ENCODE measurements at places on chromosomes 5 and 9. TPM values are rescaled to one million over a fixed set of nuclear protein-coding genes. Genes with fewer than 3 reads are reported as not detected.

LAMC3 gene
- total RNA-seq = 3.5 TPM

ECM2 gene
- 35.0 TPM for total RNA-seq

FER gene
- 34.6 TPM for total RNA-seq

OR1L8 gene
- total RNA-seq = 0.24 TPM

PCDHGA10 gene
- total RNA-seq = 8.1 TPM

HACD4 gene
- total RNA-seq = 4.4 TPM

PNPLA7 gene
- 15.2 TPM for total RNA-seq

SYNPO gene
- 123 TPM for total RNA-seq

MYMK gene
- total RNA-seq = not detected

NXNL2 gene
- total RNA-seq = 7.1 TPM

PCA3 gene
- not detected for total RNA-seq

PCDHA1 gene
- 0.05 TPM for total RNA-seq

CBY3 gene
- not detected for total RNA-seq

HRCT1 gene
- 5.7 TPM for total RNA-seq

SLC1A1 gene
- total RNA-seq = 0.76 TPM

IL5 gene
- total RNA-seq = not detected

PCDHB12 gene
- 7.0 TPM for total RNA-seq

HK3 gene
- 0.61 TPM for total RNA-seq

HOMER1 gene
- total RNA-seq = 21.0 TPM

TTC23L gene
- 1.6 TPM for total RNA-seq

ACOT12 gene
- total RNA-seq = not detected

SLC45A2 gene
- total RNA-seq = not detected

SCGB3A2 gene
- 0.47 TPM for total RNA-seq

GRM6 gene
- total RNA-seq = not detected

MARCOL gene
- total RNA-seq = not detected

GOLGA1 gene
- 19.7 TPM for total RNA-seq

FRRS1L gene
- 31.5 TPM for total RNA-seq

CYSRT1 gene
- 0.48 TPM for total RNA-seq
